RKO (cell line): ENCODE measurements at places on chromosomes 1 and 21.

DNA sequence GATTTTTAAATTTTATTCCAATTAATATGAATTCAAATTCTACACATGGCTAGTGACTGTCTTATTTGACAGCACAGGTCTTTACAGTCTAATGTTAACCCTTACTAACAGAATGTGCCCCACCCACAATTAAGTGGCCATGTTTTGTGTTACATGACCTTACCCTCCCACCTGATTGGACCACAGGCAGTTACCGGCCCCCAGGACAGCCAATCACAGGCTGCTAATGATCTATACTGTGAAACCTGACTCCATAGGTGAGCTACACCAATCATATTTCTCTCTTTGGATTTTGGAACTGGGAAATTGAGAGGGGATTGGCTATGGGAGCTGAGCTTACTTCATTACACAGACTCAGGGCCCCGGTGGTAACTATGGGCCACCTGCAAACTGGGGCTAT, 27.5 kb downstream of the ZP4 start:
- no peak for DNase-seq

DNA sequence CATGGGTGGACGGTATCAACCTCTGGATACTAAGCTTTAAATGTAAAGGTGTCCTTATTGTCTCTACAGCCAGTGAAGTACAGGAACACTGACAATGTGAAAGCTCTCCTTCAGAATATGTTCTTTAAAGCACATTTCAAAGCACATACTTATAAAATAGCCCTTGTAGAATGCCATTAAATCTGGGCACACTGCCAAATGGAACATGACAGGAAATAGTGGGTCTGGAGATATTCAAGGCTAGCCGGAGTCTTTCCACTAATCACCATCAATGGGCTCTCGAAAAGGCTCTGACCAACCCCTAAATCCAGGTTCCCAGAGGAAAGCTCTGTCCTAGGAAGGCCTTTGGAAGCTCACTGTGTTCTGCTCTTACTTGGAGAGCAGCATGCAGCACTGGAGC, 46.6 kb downstream of the PLD5 start:
- DNase-seq, result no peak

GRCh38 chr1:228259951-228260350, 52.1 kb downstream of the OBSCN start:
- DNase-seq, result no peak

DNA sequence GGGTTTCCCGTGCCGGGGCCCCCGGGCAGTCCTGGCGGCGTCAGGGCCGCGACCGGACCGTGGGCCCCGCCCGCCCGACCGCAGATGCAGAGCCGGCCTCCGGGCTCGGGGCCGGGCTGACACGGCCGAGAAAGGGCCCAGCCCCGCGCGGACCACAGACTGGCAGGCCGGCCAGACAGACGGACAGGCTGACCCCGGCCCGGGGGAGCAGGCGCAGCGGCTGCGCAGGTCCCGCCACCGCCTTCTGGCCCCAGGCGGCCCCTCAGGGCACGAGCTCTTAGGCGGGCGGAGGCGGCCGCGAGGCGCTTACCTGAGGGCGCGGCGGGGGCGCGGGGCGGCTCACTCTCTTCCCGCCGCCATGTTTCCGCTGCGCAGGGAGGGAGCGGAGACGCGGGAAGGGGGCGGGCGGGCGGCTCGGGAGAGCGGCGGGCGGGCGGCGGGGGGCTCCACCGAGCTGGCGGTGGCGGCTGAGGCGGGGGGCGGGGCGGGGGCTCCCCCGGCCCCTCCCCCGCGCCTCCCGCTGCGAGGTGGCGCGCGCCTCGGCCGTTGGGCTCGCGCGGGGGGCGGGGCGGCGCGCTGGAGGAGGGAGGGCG, at the start of gene SCMH1:
TSS of gene SCMH1 (minus strand) at position 558 of the 593 bp plus-strand sequence. CDS start 56,173 bp downstream, outside the sequence.
- peak; percentile 50 for DNase-seq

GRCh38 chr1:95380909-95381308, 146.9 kb downstream of the RWDD3 start:
- DNase-seq, result no peak
